Ecto neural progenitor cell (in vitro differentiated cells): ENCODE measurements at places on chromosomes 16 and 17.

DNA sequence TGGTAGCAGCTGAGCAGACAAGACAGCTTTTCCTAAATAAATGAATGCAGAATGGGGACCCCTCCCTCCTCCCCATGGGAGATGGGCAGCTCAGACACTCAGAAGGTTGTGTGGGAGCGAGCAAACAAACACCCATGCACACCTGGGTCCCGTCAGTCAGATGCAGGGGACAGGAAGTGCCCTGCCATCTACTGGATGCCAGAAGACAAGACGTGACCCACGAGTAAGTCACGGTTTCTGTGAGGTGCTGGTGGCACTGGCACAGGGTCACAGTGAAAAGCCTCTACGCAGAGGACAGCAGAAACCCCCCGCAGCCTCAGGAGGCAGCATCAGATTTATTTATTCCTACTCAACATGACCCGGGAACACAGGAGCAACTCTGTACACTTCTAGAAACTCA, 8.4 kb downstream of the HBQ1 start:
- no peak for DNase-seq

DNA sequence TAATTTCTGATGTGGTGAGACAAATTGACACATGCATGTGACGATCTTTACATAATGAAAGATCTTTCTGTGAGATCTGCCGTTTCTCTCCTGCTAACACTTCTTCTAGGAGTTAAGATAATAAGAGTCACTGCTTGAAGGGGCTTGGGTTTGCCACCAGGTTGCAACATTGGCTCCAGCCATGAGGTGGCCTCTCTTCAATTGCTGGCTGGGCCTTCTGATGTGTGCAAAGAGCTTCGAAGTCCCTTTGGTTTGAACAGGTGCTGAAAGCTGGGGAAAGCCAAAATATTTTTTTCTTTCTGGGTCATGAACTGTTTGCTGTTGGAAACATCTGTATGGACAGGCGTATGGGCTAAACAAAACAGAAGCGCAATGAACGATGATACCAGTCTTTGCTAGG, 204.1 kb upstream of the SALL1 start:
- DNase-seq: no peak

GRCh38 chr17:51461578-51462004, 201.2 kb downstream of the UTP18 start:
- DNase-seq: peak; percentile 80

GRCh38 chr16:78761427-78761826, 662.0 kb downstream of the WWOX start:
- DNase-seq: no peak

DNA sequence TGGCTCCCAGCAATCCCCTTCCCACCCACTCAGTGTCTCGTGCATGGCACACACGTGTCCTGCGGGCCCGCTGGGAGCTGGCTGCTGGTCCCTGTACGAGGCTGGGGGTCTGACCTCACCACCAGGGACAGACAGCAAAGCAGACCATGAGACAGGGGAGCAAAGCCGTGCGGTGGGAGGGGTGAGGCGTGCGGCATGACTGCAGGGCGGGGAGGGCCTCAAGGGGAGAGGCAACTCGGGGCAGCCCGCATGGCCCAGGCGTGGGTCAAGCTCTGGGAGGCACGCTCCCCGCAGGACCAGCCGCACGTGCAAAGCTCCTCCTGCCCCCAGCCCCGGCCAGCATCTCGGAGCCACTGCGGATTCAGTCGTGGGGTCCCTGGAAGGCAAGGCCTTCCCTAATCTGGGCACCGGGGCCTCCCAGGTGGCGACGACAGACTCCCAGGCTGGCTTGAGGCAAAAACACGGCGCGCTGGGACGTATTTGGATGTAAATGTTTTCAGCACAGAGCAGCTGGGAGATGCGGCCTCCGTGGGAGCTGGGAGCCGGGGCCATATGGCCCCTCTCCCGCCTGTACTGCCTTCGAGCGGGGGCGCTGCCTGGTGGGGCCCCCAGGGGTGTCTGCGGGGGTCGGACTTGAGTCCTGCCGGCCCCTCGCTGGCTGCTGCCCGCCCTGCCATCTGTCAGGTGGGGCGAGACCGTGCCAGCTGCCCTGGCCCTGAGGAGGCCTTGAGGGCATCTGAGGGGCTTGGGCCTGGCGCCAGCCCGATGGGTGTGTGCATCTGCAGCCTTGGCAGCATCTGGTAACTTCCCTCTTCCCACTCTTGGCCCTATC, 12.2 kb upstream of the CBFA2T3 start:
- DNase-seq: no peak

- DNase-seq: no peak
These were observed 22.0 kb upstream of the USP10 start for GRCh38 chr16:84677849-84678248.

DNA sequence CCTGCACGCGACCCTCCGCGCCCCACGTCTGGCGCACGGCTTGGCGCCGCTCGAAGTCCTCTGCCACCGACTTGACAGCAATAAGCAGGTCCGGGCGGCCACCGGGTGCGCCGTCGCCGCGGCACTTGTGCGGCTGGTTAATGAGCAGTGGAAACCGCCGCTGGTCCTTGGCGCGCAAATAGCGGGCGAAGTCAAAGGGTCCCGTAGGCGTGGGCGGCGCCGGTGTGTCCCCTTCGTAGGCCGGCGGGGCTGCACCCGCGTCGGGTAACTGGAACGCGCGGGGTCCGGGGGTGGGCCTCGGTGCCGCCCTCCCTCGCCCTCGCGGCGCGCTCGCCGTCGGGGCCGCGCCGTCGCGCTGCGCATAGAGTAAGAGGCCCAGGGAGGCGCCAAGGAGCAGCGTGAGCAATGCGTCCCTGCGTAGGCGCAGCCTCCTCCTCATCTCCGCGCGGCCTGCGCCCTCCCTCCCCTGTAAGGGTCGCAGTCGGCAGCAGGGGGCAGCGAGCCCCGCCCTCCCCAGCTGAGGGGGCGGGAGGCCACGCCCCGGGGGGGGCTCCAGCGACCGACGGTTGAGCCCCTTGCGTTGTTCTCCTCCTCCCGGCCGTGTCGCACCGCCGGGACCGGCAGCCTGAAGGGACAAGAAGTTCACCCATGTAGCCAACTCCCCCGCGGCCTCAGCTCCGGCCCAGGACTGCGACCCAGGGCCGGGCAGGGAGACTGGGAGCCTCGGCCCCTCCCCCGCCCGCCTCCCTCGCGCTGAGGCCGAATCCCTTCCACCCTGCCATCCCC, 558 bp downstream of the B3GNT9 start:
- peak; percentile 84 for DNase-seq

GRCh38 chr17:55444471-55445441, 23.1 kb upstream of the MMD start:
- no peak for DNase-seq

GRCh38 chr17:21211825-21212479, 2.0 kb downstream of the TMEM11 start:
- DNase-seq: no peak

- no peak for DNase-seq
These were observed 63.6 kb upstream of the DOC2B start for GRCh38 chr17:245020-245419.

GRCh38 chr17:29956225-29956624, 14.8 kb downstream of the EFCAB5 start:
- DNase-seq: no peak

DNA sequence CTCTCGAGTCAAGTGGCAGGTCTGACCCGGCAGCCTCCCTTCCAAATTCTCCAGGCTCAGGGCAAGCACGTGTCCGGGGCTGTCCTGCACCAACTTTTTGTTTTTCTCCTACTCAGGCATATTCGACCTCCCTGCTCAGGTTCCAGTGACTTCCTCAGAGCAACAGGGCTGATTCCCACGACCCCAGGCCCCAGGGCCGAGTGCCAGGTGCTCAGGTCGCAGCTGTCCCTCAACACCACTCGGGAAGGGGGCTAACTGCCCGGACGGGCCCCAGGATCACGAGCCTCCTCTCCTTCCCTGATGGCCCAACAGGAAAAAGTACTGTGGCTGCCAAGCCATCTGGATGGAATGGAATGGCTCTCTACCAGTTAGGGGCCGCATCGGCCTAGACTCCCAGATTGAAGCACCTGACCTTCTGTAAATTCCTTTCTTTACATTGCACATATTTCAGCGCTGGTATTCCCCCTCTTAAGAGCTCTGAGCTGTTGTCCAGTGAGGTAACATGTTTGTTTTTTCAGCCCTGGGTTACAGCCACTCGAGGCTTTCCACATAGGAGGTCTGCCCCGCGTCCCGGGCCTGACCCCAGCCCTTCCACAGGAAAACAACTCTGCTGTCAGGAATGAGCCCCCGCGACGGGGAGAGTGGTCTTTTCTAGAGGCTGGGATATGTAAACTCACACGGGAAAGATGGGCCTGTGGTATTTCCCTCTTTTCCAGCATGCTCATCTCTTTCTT, 25.0 kb downstream of the NXN start:
- no peak for DNase-seq

- no peak for DNase-seq
These were observed 110.3 kb downstream of the BANP start for GRCh38 chr16:88061346-88062110.

- DNase-seq: peak; percentile 82
These were observed 3.7 kb downstream of the TMC8 start for GRCh38 chr17:78133971-78134898.

- DNase-seq: no peak
These were observed 209.4 kb downstream of the ZFHX3 start for GRCh38 chr16:72838586-72838910.

- peak; percentile 80 for DNase-seq
These were observed 14.4 kb upstream of the CBX8 start for GRCh38 chr17:79811011-79811867.

DNA sequence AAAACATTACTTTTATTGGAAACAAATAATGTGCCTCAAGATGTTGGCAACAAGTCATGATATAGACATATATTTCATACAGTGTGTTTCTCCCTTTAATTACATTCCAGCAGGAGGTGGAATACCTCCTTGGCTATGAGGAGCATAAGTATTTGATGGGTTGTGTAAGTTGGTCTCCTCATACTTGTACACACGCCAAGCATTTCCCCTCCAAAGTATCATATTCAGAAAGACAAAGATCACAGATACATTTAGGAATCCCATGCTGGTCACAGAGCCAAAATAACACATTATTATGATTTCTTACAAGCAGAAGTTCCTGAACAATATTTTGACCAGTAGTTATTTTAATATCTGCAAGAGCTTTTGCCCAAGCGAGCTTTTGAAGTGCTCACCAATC, 57.8 kb downstream of the WSB1 start:
- DNase-seq: no peak

GRCh38 chr17:80612997-80613731, 68.5 kb downstream of the RPTOR start:
- no peak for DNase-seq

- DNase-seq: no peak
These were observed 82.8 kb downstream of the MYH13 start for GRCh38 chr17:10290041-10290440.

DNA sequence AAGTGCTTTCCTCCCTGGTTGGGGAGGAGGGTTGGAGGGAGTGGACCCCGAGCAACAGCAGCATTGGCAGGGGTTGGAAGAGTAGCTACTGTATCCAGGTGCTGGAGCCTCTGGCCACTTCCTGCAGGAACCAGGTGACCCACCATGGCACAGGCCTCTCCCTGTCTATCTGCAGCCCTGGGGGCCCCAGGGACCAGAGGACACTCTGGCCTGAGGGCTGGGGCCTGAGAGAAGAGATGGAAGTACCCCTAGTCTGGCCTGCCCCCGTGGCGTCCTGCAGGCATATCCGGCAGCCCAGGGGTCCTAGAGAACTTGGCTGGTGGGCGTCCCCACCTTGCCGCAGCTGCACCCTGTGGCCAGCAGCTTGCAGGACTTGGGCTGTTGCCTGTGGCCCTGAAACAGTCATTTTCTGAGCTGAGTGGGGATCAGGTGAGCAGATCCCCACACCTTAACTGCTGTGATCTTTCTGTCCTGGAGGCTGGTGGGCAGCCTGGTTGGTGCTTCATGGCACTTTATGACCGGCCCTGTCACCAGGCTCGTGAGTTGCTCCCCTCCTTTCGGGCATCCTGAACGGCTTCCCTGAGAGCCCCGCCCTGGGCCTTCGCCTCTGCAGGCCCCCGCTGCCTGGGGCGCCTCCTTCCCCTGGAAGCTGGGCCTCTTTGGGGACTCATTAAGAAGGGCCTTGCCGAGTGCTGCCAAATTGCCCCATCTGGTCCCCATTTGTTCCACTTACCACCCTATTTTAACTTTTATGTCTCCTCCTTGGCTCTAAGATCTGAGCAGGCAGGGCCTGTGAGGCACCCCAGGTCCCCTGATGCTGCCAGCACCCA, 298.6 kb downstream of the SEC14L1 start:
- DNase-seq: no peak

- no peak for DNase-seq
These were observed 205.8 kb downstream of the CDH11 start for GRCh38 chr16:64916051-64916450.

GRCh38 chr16:6192984-6193383, 1095.4 kb upstream of the EEF2KMT start:
- no peak for DNase-seq

- DNase-seq: no peak
These were observed 108.5 kb downstream of the ZNF778 start for GRCh38 chr16:89325861-89326471.

GRCh38 chr17:73142872-73143381, 21.9 kb upstream of the SSTR2 start:
- DNase-seq: no peak

GRCh38 chr17:73163043-73163442, 1.8 kb upstream of the SSTR2 start:
- DNase-seq: no peak

GRCh38 chr17:21184570-21184969, 29.4 kb downstream of the TMEM11 start:
- no peak for DNase-seq

DNA sequence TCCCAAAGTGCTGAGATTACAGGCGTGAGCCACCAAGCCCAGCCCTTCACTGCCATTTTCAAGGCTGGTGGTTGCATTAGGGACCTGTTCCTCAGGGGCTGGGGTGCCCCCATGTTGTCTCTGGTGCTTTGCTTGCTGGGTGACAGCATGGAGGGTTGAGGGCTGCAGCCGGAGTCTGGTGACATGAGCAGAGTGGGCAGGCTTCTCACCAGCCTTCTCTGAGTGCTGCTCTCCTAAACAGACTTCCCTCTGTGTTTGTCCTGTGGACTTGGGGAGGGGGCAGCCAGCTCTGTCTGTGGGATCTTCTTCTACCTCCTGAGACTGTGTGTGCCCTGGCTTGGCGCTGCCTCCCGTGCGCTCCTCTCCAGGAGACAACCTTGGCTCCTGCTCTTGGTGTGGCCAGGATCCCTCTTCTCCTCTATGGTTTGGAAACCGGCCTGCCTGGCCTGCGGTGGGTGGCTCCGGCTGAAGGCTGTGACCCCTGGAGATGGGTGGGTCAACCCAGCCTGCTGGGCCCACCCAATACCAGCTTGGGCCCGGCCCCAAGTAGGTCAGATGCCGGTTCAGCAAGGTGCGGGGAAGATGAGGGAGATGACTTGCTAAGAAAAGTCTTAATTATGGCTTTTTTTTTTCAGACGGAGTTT, 72.1 kb downstream of the PDPK1 start:
- no peak for DNase-seq

DNA sequence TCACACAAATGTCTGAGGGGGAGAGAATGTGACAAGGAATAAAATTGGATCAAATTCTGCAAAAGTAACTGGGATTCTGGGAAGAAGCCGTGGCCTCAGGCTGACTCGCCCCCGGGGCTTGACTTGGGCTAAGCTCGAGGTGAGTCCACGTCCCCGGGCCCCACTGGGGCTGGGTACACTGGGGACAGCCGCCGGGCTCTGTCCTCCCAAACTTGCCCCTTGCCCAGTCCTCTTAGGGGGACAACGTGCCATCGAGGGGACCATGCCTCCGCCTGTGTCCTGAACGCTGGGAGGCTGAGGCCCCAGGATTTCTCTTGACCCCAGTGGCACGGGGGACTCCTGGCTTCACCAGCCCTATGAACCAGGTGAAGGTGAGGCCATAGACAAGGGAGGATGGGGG, 21.1 kb downstream of the DOC2B start:
- DNase-seq: no peak
